ENCODE measurements at places on chromosomes 1 and 21. TPM values are rescaled to one million over a fixed set of nuclear protein-coding genes. Genes with fewer than 3 reads are reported as not detected.

AGT gene
- 0.15 TPM for total RNA-seq

GRCh38 chr21:36828891-36829515 lies 130.1 kb downstream of the SIM2 start:
- no peak for DNase-seq
- no peak overlapping the region for H3K4me3 ChIP-seq
- no peaks in the 10 kb centered on the region for H3K27me3 ChIP-seq

DNA sequence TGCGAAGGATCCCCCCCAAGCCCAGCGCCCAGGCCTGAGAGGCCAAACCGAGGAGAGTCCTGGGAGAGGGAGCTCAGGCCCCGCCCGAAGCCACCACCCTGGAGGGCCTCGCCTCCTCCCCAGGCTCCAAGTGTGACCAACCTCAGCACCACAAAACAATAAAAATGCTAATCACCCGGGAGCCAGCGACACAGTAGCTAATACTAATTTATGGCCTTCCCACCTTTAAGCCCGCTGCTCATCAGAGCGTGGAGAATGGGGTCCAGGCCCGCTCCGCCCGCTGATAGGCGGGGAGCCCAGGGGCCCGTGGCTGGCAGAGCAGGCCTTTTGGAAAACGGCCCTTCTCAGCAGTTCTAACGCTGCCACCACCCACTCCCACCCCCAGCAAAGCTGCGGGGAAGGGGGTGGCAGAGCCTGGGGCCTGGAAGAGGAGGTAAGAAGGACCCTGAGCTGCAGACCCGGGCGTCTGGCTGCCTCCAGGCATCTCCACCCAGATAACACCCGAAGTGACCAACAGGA lies 20.4 kb upstream of the TAS1R2 start:
- peaks cover 3% of the 10 kb centered on the region for H3K4me1 ChIP-seq
- H3K27ac ChIP-seq: no peak overlapping the region
- H3K4me3 ChIP-seq: no peak overlapping the region
- no peaks in the 10 kb centered on the region for H3K36me3 ChIP-seq
- no peaks in the 10 kb centered on the region for H3K27me3 ChIP-seq
- no peak for DNase-seq

DNA sequence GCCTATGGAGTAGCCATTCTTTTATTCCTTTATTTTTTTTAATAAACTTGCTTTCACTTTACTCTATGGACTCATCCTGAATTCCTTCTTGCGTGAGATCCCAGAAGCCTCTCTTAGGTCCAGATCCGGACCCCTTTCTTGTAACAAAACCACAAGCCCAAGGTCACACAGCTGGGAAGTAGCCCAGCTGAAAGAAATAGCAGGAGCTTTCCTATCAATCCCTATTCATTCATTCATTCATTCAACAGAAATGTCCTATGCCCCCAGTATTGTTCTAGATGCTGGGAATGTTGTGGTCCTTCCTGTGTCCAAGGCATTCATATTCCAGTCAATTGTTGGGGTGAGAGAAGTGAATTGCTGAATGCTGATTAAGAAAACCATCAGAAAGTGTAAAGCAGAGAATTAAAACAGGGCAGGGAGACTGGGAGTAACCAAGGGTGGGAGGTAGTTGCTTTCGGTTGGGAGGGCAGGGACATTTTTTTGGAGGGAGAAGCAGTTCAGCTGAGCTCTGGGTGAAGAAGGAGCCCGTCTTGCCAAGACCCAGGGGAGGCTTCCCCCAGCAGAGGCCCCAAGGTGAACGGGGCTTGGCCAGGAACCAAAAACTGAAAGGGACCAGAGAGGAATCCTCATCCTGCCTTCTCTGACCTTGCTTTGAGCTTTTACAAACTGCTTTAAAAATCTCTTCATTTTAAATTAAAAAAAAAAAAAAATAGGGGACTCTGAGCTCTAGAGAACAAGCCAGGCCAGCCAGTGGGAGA lies 10.8 kb downstream of the PLA2G2D start:
- H3K27me3 ChIP-seq: no peaks in the 10 kb centered on the region
- no peak for DNase-seq
- H3K27ac ChIP-seq: no peak overlapping the region
- H3K36me3 ChIP-seq: no peaks in the 10 kb centered on the region
- H3K4me1 ChIP-seq: no peaks in the 10 kb centered on the region

DNA sequence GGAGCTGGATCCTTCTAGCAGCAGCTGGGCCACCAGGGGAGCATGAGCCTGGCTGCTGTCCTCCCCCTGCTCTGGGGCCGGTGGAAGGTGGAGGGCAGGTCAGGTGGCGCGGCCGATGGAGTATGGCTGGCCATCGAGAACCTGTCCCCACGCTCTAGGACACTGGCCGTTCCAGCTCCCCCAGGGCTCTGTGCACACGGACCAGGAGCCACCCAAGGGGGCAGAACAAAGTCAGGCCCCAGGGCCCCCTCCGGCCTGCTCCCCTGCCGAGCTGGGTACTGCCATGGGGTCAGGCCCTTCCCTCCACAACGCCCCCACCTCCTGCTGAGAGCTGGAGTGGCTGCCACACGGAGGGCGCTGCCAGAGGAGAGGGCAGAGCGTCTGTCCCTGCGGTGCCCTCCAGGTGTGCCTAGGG lies 4.5 kb upstream of the PLCH2 start:
- H3K36me3 ChIP-seq: no peaks in the 10 kb centered on the region
- peaks cover 47% of the 10 kb centered on the region for H3K4me1 ChIP-seq
- DNase-seq: no peak
- no peak overlapping the region for H3K27ac ChIP-seq
- peaks cover 16% of the 10 kb centered on the region for H3K27me3 ChIP-seq
- H3K4me3 ChIP-seq: no peak overlapping the region

RNU1-1 gene
- total RNA-seq: under 0.01 TPM

DNA sequence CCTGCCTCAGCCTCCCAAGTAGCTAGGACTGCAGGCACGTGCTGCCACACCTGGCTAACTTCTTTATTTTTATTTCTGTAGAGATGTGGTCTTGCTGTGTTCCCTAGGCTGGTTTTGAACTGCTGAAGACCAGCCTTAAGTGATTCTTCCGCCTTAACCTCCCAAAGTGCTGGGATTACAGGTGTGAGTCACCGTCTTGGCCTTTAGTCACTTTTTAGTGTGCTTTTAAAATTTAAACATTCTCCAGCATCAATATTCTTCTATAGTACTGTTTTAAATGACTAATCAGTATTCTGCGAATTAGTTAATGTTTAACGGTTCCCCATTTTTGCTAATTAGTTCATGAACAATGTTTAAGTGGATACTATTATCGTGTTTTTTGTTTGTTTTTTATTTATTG lies 60.6 kb downstream of the DYRK1A start:
- DNase-seq: no peak
- H3K36me3 ChIP-seq: peaks cover 22% of the 10 kb centered on the region
- peaks cover 6% of the 10 kb centered on the region for H3K4me1 ChIP-seq
- no peak overlapping the region for H3K27ac ChIP-seq
